ENCODE measurements at places on chromosomes 7 and 10. TPM values are rescaled to one million over a fixed set of nuclear protein-coding genes. Genes with fewer than 3 reads are reported as not detected.

Gene CELF2
- total RNA-seq: 139 TPM

Gene MYH16
- total RNA-seq: not detected

Gene APBB1IP
- total RNA-seq: 0.34 TPM

Gene IFIT3
- total RNA-seq: 0.42 TPM

Gene CASP2
- 47.9 TPM for total RNA-seq

Gene LAMTOR4
- total RNA-seq: 155 TPM

DNA sequence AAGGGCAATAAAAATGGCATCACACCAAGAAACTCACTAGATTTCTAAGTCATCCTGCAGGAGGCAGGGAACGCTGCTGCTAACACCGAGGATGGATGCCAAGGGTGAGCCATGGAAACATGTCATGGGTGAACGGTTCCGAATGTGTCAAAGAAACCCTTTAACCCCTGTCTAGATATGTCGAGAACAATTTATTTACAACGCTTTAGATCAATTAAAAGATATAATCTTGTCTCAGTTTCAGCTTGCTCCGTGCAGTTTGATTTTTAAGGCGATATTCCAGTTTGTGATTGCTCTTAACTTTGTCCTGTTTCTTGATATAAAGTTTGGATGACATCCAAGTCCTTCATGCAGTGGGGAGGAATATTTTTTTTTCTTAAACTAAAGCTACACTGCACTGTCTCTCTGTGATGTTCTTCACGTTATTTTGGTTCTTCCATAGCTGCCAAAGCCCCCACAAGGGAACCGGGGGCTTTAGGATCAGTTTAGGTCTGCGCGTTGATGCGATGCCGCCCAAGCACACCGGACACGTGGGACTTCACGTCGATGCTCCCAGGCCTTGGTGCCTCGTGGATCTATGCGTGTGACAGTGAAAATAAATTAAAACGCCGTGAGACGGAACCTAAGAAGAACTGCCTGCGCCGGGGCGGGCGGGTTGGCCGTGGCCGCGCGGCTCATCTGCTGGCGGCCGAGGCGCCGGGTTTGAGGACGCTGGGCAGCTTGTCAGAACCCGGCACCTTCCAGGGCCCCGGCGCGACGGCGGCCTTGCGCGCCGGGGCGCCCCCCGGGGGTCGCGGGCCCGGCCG, 220.3 kb downstream of the PHTF2 start:
- DNase-seq: no peak

GRCh38 chr7:45125193-45125904, 13.9 kb upstream of the TBRG4 start:
- no peak for DNase-seq

GRCh38 chr7:25720427-25720826, 431.6 kb upstream of the NFE2L3 start:
- no peak for DNase-seq

- DNase-seq: no peak
Observed at GRCh38 chr7:107344286-107344685, 125.6 kb upstream of the GPR22 start.

DNA sequence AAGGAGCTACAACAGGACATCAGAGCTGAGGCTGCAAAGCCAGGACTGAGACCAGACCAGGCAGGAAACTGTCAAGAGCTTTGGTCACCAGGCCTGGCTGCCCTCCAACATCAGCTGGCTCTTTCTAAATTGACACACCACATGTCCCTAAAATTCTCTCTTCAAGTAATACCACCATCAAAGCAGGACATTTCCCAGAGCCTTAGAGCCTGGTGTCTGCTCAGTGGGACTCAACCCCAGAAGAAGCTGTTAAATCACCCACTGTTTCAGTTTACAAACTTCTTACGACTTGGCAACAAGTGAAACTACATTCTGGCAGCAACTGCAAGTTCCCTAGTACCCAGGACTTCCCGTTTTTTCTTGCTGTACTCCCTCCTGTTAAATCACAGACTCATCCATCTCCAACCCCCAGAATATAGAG, 3.8 kb upstream of the IL6 start:
- no peak for DNase-seq

DNA sequence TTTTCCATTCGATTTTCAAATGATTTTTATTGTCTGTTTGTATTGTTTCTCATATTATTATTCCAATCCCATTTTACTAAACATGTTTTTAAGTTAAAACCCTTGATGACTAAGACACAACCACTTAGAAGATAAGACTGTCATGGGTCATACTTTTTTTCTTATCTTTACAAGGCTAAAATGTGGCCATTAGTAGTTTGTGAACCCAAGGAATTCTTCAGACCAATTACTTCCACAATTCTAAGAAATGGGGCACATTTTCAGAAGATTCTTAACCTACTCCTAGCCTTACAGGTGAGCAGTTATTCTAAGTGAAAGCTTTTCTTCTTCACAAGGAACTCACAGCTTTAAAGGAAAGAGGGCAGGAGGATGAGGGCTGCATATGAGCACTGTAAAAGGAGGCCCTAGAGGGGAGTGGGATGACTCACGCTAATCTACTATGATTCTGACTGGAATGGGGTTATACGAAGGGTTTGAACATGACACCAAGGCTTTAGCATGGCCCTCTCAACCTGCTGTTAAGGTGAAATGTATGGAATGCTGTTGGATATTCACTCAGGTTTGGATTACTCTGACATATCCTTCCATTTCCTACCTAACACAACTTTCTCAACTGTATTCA, 81.0 kb downstream of the SORCS1 start:
- no peak for DNase-seq

DNA sequence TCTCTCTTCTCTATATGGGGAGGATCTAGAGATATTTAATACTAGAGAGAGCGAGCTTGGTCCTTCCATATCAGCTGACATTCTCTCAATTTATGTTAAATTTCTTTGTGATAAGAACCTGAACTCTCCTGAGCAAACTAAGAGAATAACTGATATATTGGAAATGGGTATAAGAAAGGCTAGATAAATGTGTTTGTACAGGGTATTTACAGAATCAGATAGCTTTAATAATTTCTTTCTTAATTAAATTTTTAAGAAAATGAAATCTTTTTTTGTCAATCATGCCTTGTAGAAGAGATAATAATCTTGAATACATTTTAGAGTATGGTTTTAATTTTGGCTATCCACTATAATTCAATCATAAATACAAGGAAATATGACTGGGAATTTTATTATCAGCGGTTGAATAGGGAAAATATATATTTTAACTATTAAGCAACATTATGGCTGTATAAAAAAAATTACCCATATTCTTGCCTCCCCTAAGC, 58.7 kb downstream of the ANKIB1 start:
- DNase-seq: no peak

DNA sequence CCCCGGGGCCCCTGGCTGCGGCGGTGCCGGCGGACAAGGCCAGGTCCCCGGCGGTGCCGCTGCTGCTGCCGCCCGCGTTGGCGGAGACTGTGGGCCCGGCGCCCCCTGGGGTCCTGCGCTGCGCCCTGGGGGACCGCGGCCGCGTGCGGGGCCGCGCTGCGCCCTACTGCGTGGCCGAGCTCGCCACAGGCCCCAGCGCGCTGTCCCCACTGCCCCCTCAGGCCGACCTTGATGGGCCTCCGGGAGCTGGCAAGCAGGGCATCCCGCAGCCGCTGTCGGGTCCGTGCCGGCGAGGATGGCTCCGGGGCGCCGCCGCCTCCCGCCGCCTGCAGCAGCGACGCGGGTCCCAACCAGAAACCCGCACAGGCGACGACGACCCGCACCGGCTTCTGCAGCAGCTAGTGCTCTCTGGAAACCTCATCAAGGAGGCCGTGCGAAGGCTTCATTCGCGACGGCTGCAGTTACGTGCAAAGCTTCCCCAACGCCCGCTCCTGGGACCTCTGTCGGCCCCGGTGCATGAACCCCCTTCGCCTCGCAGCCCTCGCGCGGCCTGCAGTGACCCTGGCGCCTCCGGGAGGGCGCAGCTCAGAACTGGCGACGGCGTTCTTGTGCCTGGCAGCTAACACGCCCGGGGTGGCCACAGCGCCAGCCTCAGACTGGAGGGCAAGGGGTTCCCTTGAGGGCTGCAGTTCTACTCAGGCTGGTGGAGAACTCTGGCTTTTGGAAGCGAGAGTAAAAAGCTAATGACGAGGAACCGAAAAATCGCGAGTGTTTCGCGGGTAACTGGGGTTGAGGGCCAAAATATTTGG, 804 bp downstream of the FRAT1 start:
- peak; percentile 90 for DNase-seq

DNA sequence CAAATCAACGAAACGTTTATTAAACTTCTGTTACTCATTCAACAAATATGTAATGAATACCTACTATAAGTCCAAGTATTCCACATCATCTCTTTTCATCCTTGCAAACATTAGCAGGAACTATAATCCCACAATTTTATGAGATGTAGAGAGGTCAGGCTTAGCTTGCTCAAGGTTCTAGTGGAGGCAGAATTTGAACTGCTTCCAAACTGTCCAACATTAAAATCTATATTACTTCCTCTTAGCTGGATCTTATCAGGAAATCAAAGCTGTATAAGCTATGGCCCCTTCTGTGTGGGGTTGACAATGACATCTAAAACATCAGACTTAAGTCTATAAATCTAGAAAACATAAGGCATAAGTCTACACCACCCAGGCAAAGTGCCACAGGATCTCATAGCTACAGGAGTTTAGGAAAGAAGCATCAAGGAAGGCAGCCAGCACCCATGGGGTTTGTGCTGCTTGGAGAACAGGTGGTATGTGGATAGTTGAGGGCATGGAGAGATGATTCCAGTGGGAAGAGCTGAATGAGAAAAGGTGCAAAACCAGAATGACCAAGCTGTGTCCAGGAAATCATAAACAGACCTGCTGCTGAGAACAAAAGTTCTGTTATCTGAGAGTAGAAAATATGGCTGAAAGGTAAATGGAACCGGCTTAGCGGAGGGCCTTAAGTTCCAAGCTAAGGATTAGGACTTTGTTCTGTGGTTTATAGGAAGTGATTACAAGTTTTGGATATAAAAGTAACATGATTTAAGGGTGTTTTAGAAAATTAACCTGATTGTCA, 34.5 kb downstream of the PAPSS2 start:
- DNase-seq: no peak

DNA sequence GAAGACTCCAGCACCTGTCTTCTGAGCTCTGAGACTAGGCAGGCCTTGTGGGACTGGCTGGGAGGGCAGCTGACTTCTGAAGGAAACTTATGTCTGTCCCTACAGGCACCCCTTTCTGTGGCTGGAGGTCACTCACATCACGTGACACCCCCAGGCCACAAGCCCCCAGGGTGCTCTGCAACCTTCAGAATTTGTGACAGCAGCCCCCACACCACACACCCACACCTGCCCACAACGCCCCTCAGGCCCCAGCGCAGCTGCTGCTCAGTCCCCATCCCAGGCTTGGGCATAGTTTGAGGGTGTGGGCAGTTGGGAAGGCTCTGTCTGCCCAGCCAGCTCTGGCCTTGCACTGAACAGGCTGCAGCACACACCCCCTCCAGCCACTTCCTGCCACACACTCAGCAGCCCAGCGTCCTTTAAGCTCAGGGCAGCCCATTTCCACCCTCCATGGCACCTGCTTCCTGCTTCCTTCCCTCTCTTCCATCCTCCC, 80.0 kb upstream of the UNC5B start:
- no peak for DNase-seq

- DNase-seq: no peak
Observed at GRCh38 chr7:18491871-18492270, 3.7 kb upstream of the HDAC9 start.

- DNase-seq: no peak
Observed at GRCh38 chr7:35450456-35451214, 196.7 kb upstream of the TBX20 start.

DNA sequence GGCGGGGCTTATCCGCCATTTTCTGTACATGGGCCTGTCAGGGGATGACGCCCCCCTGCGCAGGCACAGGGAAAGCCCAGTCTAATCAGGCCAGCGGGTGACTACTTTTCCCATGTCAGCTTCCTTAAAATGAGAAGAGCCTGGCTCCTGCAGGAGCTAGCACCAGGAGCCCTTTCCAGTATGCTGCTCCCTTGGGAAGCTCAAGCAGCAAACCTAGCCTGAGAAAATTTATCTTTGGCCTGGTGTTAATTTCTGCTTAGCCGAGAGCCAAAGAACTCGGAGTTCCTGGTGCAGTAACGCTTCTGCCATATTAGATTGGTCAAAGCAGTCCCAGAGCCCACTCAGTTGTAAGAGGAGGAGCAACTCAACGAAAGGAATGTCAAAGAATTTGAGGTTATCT, 239.0 kb upstream of the PHYHIPL start:
- DNase-seq: no peak

DNA sequence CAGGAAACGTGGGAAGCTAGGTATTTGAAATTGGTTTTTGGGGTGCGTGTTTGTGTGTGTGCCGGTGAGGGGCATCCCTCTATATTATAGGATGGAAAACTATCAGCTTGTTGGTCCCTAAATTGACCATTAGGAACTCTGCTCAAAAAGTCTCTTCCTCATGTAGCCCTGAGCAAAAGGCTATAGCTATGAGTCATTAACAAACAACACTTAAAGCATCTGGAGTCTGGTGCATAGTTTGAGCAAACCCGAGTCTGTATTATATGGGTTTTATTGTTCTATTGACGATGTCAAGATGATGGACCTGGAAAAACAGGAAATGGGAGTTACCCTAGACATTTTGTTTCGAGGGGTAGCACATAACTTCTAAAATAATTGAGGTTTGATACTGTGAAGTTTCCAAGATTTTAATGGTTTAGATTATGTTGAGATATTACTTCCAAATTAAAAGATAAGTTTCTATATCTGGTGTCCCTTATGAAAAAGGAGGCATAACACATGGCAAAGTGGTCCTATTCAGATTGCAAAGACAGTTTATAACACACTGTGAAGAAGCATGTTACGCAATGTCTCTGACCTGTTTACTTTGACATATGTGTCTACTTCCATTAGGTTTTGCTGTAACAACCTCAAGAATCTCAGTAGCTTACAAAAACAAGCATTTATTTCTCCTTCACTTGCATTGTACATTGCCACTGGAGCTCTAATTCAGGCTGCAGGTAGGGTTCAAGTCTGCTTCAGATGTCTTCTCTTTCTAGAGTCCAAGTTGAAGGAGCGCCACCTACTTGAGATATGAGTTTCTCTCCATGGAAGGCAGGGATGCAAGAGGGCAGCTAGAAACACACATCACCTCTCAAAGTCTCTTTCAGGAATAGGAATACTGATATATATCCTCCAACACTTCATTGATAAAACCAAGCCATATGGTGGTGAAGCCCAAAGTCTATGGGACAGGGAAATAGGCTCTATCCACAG, 357.7 kb downstream of the PHF14 start:
- DNase-seq: no peak

DNA sequence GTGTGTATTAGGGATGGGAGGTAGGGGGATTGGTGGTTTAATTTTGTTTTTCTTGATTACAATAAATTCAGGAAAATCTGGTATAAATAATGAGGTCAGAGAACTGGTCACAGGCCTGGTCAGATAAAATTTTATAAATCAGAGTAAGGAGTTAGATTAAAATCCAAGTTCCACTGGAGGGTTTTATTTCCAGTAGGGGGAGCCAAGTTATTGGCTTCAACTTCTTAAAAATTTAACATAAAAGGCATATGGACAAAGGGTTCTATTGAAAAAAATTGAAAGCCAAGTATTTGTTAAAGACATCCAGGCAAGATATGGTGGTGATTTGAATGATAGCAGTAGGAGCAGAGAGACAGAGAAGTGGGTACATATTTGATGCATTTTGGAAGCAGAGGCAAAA, 763.3 kb downstream of the SORCS1 start:
- DNase-seq: no peak
